ENCODE measurements at places on chromosomes 7 and 10. TPM values are rescaled to one million over a fixed set of nuclear protein-coding genes. Genes with fewer than 3 reads are reported as not detected.

- no peaks in the 10 kb centered on the region for H3K27me3 ChIP-seq
- H3K27ac ChIP-seq = no peak overlapping the region
- no peaks in the 10 kb centered on the region for H3K36me3 ChIP-seq
- no peak for DNase-seq
- no peak overlapping the region for H3K4me3 ChIP-seq
These were observed 164.3 kb downstream of the LCOR start for GRCh38 chr10:96996275-96996965.

GRCh38 chr7:150946421-150947240 lies 31.5 kb downstream of the KCNH2 start:
- H3K4me3 ChIP-seq = no peak overlapping the region
- H3K27ac ChIP-seq = no peak overlapping the region
- DNase-seq = peak; percentile 14
- H3K36me3 ChIP-seq = no peaks in the 10 kb centered on the region
- H3K27me3 ChIP-seq = no peaks in the 10 kb centered on the region

- no peaks in the 10 kb centered on the region for H3K36me3 ChIP-seq
- no peak overlapping the region for H3K4me3 ChIP-seq
- H3K4me1 ChIP-seq = no peaks in the 10 kb centered on the region
- DNase-seq = no peak
- H3K27ac ChIP-seq = no peak overlapping the region
- peaks cover 5% of the 10 kb centered on the region for H3K27me3 ChIP-seq
These were observed 39.8 kb upstream of the MSRB2 start for GRCh38 chr10:23055424-23056185.

GRCh38 chr10:124626759-124627380 lies 117.3 kb downstream of the FAM53B start:
- DNase-seq = no peak
- no peak overlapping the region for H3K4me3 ChIP-seq
- H3K36me3 ChIP-seq = no peaks in the 10 kb centered on the region
- H3K4me1 ChIP-seq = peaks cover 56% of the 10 kb centered on the region

DNA sequence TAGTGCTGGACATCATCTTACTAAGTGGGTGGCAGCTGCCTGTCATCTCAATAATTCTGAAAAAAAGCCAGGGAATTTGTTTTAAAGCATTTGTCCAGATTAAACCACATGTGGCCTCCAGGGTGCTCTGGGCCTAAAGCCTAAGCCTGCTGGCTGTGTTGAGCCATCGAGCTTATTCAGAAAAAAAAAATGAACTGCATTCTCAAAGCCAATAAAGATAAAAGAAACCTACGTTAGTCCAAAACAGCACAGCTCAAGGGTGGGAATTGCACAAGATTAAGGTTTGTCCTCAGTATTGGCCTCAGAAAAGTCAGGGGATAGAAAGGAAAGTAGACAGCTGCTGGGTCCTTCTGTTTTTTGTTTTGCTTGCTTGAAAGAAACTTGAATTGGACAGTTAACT lies 22.6 kb upstream of the PRTFDC1 start:
- no peak overlapping the region for H3K4me3 ChIP-seq
- DNase-seq = peak; percentile 85
- H3K27ac ChIP-seq = peak overlapping the region; percentile 54
- H3K36me3 ChIP-seq = no peaks in the 10 kb centered on the region
- H3K27me3 ChIP-seq = no peaks in the 10 kb centered on the region

- H3K4me1 ChIP-seq = peaks cover 100% of the 10 kb centered on the region
- H3K36me3 ChIP-seq = no peaks in the 10 kb centered on the region
- H3K27me3 ChIP-seq = no peaks in the 10 kb centered on the region
These were observed 81.1 kb downstream of the ZMIZ1 start for GRCh38 chr10:79149662-79150443.

GRCh38 chr10:69460576-69461242 lies 9.4 kb downstream of the TSPAN15 start:
- no peaks in the 10 kb centered on the region for H3K27me3 ChIP-seq
- no peaks in the 10 kb centered on the region for H3K36me3 ChIP-seq
- peaks cover 30% of the 10 kb centered on the region for H3K4me1 ChIP-seq
- H3K4me3 ChIP-seq = no peak overlapping the region
- H3K27ac ChIP-seq = peak overlapping the region; percentile 26
- no peak for DNase-seq

GRCh38 chr7:152910545-152911225 lies 151.1 kb downstream of the ACTR3B start:
- no peaks in the 10 kb centered on the region for H3K27me3 ChIP-seq
- H3K4me3 ChIP-seq = no peak overlapping the region

- no peak overlapping the region for H3K4me3 ChIP-seq
- H3K36me3 ChIP-seq = no peaks in the 10 kb centered on the region
- no peak overlapping the region for H3K27ac ChIP-seq
- peak; percentile 77 for DNase-seq
- no peaks in the 10 kb centered on the region for H3K4me1 ChIP-seq
- no peaks in the 10 kb centered on the region for H3K27me3 ChIP-seq
These were observed 35.9 kb upstream of the CACNB2 start for GRCh38 chr10:18104223-18104872.

DNA sequence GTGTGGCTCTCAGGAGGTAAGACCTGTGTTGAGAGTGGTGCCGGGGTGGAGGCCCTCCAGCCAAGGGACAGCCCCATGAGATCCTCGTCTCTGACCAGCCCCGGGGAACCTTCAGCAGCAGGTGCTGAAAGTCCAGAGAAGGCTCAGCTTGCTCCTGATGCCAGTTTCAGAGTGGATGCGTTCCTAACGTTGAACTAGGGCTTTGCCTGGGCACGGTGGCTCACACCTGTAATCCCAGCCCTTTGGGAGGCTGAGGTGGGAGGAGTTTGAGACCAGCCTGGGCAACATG lies 45.7 kb downstream of the BAIAP2L1 start:
- H3K36me3 ChIP-seq = no peaks in the 10 kb centered on the region
- H3K27ac ChIP-seq = peak overlapping the region; percentile 40
- H3K27me3 ChIP-seq = no peaks in the 10 kb centered on the region
- peaks cover 11% of the 10 kb centered on the region for H3K4me1 ChIP-seq
- H3K4me3 ChIP-seq = no peak overlapping the region
- no peak for DNase-seq

DNA sequence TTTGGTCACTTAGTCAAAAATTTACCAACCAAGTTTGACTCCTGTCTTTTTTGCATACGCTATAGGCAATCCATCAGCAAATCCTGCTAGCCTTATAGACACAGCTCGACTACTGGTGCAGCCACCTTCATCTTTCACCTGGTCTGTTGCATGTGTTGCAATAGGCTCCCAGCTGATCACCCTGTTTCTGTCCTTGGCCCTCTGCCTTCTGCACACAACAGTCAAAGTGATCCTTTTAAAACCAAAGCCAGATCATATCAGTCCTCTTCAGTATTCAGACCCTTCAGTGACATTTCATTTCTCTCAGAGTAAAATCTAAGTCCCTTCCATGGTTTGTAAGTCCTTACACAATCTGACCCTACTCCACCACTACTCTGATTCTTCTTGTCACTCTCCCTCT lies 10.9 kb upstream of the CDK6 start:
- no peaks in the 10 kb centered on the region for H3K36me3 ChIP-seq
- DNase-seq = no peak
- H3K27me3 ChIP-seq = peaks cover 6% of the 10 kb centered on the region
- H3K4me3 ChIP-seq = no peak overlapping the region
- no peak overlapping the region for H3K27ac ChIP-seq
- H3K4me1 ChIP-seq = no peaks in the 10 kb centered on the region

DNA sequence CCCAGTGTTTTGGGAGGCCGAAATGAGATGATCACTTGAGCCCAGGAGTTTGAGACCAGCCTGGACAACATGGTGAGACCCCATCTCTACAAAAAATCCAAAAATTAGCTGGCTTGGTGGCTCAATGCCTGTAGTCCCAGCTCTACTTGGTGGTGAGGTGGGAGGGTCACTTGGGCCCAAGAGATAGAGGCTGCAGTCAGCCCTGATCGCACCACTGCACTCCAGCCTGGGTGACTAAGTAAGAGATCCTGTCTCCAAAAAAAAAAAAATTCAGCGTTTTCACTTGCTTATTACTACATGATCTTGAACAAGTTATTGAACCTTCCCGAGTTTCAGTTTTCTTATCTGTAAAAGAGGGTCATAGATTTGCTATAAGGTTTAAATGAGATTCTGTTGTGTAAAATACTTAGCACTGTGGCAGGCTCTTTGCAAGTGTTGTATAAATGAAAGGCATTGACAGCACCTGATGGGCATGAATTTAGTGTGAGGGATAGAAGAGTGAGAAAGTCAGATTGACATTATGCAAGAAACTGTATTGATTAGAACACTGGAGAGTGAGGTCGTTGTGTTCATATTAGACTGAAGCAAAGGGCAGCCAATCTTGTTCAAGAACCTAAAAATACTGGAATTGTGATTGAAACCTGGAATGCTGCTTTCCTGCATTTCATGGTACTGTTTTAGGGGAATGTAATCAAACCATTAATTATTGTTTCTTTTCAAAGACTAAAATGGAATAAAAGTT lies 136.8 kb downstream of the LCOR start:
- no peak overlapping the region for H3K4me3 ChIP-seq
- no peak for DNase-seq
- no peaks in the 10 kb centered on the region for H3K27me3 ChIP-seq
- peaks cover 6% of the 10 kb centered on the region for H3K4me1 ChIP-seq
- H3K27ac ChIP-seq = no peak overlapping the region

GRCh38 chr7:22996470-22996869 lies 17.5 kb downstream of the HYCC1 start:
- no peak overlapping the region for H3K27ac ChIP-seq
- H3K4me3 ChIP-seq = no peak overlapping the region
- no peaks in the 10 kb centered on the region for H3K4me1 ChIP-seq

DNA sequence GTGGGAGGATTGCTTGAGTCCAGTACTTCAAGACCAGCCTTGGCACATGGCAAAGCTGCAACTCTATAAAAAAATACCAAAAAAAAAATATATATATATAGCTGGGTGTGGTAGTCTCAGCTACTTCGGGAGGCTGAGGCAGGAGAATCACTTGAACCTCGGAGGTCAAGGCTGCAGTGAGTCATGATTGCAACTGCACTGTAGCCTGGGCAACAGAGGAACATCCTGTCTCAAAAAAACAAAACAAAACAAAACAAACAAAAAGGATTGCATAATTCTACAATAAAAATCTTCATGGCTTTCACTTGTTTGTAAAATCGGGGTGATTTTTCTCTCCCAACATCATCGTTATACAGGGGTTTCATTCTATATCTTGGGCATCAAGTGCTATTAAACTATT lies 35.1 kb downstream of the GUSB start:
- H3K4me1 ChIP-seq = no peaks in the 10 kb centered on the region
- no peaks in the 10 kb centered on the region for H3K36me3 ChIP-seq
- no peak overlapping the region for H3K27ac ChIP-seq
- DNase-seq = peak; percentile 65
- H3K27me3 ChIP-seq = no peaks in the 10 kb centered on the region
- H3K4me3 ChIP-seq = no peak overlapping the region

DNA sequence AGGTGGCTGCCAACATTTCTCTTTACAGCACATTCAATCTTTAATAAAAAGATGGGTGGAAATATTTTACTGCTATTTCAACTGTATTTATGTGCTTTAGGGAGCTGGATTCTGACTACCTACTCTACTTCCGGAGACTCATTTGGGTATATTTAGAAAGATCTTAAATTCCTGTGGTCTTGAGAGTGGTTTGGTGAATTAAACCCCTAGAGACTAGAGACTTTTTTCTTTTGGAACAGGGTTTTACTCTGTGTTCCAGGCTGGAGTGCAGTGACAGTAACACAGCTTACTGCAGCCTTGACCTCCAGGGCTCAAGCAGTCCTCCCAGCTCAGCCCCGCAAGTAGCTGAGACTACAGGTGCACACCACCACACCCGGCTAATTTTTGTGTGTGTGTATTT lies 79.0 kb upstream of the HABP2 start:
- no peaks in the 10 kb centered on the region for H3K27me3 ChIP-seq
- H3K36me3 ChIP-seq = no peaks in the 10 kb centered on the region
- no peaks in the 10 kb centered on the region for H3K4me1 ChIP-seq
- no peak for DNase-seq

- no peak overlapping the region for H3K4me3 ChIP-seq
- no peaks in the 10 kb centered on the region for H3K27me3 ChIP-seq
- peak overlapping the region; percentile 95 for H3K27ac ChIP-seq
- H3K4me1 ChIP-seq = peaks cover 32% of the 10 kb centered on the region
- DNase-seq = peak; percentile 67
These were observed 109.3 kb downstream of the GRK5 start for GRCh38 chr10:119316729-119317097.

GRCh38 chr10:77978360-77978759 lies 51.0 kb downstream of the POLR3A start:
- peaks cover 10% of the 10 kb centered on the region for H3K4me1 ChIP-seq
- peak; percentile 72 for DNase-seq
- no peaks in the 10 kb centered on the region for H3K27me3 ChIP-seq
- H3K27ac ChIP-seq = peak overlapping the region; percentile 53
- no peak overlapping the region for H3K4me3 ChIP-seq

GRCh38 chr7:7324698-7325097 lies 142.4 kb downstream of the C1GALT1 start:
- no peaks in the 10 kb centered on the region for H3K27me3 ChIP-seq
- no peaks in the 10 kb centered on the region for H3K4me1 ChIP-seq
- no peak overlapping the region for H3K27ac ChIP-seq

DNA sequence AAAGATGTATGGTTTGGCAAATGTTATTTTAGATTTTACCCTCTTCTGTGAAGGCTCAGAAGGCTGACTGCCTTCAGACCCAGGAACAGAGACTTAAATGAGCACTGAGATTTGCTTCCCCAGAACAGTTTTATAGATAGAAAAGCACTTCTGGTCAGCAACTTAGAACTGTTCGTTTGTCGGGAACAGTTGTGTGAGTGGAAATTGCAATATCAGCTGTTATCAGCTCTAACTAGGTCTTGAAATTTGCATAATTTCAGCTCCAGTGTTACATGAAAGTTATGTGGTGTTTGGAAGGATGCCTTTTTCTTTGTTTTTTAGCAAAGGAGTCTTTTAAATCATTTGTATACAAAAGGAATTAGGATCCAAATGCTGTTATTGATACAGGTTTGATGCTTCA lies 83.8 kb upstream of the MXI1 start:
- no peaks in the 10 kb centered on the region for H3K4me1 ChIP-seq
- no peaks in the 10 kb centered on the region for H3K27me3 ChIP-seq
- no peaks in the 10 kb centered on the region for H3K36me3 ChIP-seq
- no peak overlapping the region for H3K27ac ChIP-seq

GRCh38 chr7:29877196-29877595 lies 70.9 kb downstream of the WIPF3 start:
- H3K27ac ChIP-seq = no peak overlapping the region
- no peaks in the 10 kb centered on the region for H3K36me3 ChIP-seq
- no peaks in the 10 kb centered on the region for H3K4me1 ChIP-seq

GBX1 gene
- total RNA-seq = not detected

LIPK gene
- total RNA-seq = not detected

SRPK2 gene
- 32.4 TPM for total RNA-seq

INHBA gene
- total RNA-seq = 0.83 TPM

CARD11 gene
- total RNA-seq = 19.3 TPM

LLCFC1 gene
- total RNA-seq = not detected

MEOX2 gene
- total RNA-seq = not detected

GCK gene
- not detected for total RNA-seq

ARL3 gene
- 5.9 TPM for total RNA-seq

BICC1 gene
- 5.9 TPM for total RNA-seq

NUTM2E gene
- not detected for total RNA-seq

XRCC2 gene
- 0.12 TPM for total RNA-seq

ACSM6 gene
- total RNA-seq = not detected

MRLN gene
- total RNA-seq = not detected

All from adrenal gland (tissue), 19 donors.